NCI-H2081 treated with DMSO at 0.1 percent for 48 hours (cell line): ENCODE measurements at places on chromosomes 2 and 18.

DNA sequence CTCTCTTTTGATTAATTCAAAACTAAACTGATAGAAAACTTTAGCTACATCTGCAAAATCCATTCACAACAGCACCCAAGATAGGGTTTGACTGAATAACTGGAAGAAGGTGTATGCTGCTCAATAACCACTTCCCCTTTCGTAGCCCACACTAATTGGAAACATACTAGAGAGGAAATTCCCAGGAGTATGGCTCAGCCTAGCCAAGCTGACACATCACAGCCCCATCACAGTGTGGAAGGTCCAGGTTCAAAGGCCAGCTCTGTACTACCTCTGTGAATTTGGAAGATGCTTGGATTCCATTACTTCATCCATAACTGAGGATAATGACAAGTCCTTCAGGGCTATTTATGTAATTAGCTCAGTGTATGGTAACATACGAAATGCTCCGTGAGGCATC lies 185.4 kb downstream of the FBXO15 start:
- DNase-seq = no peak

- DNase-seq = no peak
These were observed 321.5 kb upstream of the FSIP2 start for GRCh38 chr2:185417111-185417510.

DNA sequence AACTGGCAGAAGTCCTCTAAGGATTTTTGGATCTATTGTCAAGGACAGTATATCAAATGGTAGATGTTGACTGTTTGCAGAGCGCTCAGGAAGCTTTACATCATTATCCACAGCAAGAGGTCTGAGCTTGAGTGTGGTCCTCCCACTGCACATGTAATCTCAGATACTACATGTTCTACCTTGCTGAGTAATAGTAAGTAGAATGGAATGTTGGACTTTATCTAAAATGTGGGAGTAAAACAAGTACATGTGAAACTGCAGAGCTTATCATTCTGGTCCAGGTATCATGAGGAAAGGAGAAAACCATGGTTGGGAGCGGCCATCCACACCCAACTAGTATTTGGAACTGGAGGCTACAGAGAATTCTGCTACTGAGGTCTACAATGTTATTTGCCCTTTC lies 19.3 kb upstream of the CD28 start:
- no peak for DNase-seq

GRCh38 chr2:36343606-36344005 lies 12.0 kb upstream of the CRIM1 start:
- no peak for DNase-seq

GRCh38 chr2:168114619-168115018 lies 132.8 kb downstream of the STK39 start:
- no peak for DNase-seq

DNA sequence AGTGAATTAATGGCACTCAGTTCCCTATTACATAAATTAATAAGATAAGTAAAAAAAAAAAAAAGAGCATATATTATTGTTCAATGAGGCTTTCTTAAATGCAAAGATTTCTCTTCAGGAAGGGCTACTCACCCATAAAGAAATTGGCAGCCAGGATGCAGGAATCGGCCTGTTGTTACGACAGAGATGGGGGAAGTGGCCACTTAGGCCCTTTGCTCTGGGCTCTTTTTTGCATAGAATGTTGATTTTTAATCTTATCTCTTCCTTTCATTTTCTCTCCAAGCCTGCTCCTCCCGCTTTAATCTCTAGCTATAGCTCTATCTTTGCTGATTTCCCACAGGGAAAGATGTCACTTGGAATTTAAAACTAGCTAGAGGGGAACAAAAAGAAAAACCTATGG lies 391.8 kb upstream of the CRIM1 start:
- DNase-seq = no peak

DNA sequence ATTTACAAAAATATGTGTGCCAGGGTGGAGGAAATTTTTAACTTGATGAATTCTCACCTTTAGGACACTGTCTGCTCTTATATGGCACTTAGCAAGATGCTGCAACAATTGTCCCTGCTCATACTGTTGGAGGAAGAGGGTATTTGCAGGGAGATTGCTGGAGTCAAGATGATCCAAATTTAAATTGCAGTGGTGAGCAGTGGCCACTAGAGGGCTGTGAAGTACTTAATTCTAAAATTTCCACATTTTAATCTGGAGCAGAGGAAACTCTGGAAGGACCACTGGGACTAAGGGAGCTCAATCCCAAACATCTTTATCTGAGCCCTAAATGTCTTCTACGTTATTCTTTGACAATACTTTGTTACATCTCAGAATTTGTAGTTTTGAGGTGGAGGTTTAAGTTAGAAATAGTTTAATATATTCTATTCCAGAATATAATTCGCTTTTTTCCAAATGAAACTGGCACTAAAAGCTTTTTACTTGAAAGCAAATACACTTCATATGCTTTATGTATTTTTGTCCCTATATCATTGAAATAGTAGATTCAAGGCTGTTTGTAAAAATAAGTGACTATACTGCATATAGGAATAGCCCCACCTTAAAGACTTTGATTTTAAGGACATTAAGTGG lies 33.0 kb upstream of the PTH2R start:
- DNase-seq = no peak

DNA sequence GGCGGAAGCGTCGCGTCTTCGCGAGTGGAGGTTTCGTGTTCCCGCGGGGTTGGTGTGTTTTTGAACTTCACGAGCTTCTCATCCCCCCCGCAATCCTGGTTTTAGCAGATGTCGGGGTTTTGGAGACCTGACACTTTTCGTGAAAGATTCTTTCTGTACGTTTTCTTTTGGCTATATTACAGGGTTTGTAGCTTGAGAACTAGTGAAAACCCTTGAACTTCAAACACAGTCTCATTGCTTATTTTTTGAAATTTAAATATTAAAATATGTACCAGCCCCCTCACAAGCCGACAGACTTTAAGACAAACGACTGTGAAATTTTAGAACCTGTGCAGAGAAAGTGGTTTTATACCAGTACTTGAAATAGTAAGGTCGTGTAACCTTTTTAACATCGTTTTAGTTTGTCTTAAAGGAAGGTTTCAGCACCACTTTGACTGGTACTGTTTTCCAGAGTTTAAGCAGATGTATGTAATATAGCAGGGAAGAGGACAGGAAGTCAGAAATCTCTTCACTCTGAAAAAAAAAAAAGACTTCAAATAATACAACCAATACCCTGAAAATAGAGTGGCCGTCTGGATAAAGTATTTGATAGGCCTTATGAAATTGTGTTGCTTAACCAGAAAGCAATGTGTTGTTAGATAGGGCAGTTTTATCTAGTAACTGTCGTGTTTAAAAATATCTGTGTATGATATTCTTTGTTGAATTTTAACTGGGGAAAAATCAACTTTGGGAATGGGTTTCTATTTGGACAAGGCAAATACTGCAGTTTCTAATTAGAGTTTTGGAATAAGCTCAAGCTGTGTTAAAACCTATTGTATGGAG lies 1.4 kb downstream of the SPATS2L start:
- DNase-seq = no peak

DNA sequence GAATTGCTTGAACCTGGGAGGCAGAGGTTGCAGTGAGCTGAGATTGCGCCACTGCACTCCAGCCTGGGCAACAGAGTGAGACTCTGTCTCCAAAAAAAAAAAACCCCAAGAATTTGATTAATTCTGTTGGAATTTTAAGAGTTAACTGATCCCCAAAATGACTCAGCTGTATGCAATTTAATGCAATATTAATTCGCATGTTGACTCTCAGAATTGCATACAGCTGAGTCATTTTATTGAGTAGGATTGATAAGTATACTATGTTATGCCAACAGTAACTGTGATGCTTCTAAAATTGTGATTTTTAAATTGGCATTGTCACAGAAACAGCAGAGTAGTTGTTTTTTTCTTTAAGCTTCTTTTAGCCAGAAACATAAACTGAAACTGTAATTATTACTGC lies 19.6 kb downstream of the MSH2 start:
- DNase-seq = no peak

DNA sequence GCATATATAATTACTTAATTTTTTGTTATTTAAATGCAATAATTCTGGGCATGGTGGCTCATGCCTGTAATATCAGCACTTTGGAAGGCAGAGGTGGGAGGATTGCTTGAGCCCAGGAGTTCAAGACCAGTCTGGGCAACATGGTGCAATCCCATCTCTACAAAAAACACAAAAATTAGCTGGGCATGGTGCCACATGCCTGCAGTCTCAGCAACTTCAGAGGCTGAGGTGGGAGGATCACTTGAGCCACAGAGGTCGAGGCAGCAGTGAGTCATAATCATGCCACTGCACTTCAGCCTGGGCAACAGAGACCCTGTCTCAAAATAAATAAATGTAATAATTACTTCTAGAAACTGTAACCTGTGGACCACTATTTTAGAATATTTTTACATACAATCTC lies 21.5 kb upstream of the TMEM87B start:
- no peak for DNase-seq

DNA sequence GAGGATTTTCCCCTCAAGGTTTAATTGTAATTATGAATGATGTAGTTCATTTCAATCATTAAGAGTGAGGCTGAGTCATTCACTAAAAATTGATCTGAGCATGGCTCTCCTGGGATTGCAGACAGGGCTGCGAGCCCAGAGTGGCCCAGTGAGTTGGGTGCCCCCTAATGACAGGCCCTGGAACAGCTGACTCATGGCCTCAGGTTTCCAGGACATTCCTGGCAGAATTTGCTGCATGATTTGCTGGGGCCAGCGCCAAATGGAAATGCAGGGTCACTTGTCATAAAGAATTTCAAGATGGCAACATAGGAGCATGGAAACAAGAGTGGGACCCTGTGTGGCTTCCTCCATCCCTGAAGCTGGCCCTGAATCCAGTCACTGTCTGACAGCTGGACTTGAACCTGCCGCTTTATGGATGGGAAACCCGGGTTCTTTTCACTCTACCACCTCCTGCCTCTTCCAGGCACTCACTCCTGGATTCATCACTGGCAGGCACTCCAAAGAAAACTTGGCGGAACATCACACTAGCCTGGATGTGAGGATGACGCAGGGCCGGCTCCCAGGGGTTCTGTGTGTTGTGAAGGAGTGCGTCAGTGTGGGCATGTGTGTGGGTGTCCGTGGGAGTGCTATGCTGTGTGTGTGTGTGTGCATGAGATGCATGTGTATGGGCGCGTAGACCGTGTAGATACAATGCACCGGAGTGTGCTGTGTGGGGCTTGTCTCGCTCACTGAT lies 15.2 kb downstream of the OTOF start:
- no peak for DNase-seq

GRCh38 chr2:120393456-120393855 lies 47.5 kb downstream of the INHBB start:
- no peak for DNase-seq

DNA sequence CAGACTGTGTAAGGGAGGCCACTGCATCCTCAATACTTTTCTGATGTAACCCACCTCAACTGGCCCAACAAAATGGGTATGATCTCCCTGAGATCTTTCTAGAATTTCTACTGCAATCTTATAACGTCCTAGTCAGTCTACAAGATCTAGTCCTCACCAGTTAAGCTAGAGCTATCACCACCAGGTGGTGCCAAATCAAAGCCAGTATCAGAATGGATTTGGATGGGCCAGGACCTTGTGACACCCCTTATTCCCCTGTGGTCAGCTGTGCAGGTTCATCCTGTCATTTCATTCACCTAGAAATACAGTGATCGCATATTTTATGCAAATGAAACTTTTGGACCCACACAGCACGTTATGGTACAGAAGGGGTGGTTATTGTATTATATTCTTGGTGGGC lies 90.3 kb downstream of the OLA1 start:
- no peak for DNase-seq

GRCh38 chr2:212520340-212520739 lies 18.3 kb downstream of the ERBB4 start:
- peak; percentile 54 for DNase-seq

- DNase-seq = no peak
These were observed 94.8 kb downstream of the INHBB start for GRCh38 chr2:120440521-120441350.

DNA sequence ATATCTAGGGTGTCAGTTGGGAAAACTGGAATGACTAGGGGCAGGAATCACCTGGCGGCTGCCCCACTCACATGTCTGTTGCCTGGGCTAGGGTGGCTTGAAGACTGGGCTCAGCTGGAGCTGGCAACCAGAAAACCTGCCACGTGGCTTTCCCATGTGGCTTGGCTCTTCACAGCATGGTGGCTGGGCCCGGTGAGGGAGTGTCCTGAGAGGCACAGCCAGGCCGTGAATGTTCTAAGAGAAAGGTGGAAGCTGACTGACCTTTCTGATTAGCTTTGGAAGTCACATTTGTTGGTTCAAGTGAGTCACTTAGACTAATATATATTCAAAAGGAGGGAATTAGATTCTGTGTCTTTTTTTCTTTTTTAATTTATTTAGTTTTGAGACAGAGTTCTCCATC lies 22.7 kb downstream of the SP5 start:
- no peak for DNase-seq

- no peak for DNase-seq
These were observed 35.7 kb upstream of the LTBP1 start for GRCh38 chr2:32910883-32911598.

DNA sequence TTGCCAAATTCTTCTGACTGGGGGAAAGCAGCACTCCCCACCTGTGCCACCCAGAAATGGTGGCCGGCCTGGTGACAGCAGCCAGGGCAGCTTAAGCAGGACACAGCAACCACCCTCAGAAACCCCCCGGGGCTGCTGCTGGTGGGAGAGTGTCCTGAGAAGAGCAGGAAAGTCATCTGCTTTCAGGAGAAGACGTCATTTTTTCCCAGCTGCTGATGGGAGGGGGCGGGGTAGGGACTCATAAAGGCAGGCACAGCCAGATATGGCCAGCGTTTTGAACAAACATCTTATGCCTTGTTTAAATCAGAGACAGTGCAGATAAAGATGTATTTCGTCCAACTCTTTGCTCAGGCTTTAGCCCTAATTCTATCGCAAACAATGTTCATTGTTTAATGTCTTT lies 139.5 kb downstream of the LRRC30 start:
- no peak for DNase-seq

GRCh38 chr2:9153643-9153980 lies 53.0 kb upstream of the ASAP2 start:
- no peak for DNase-seq

GRCh38 chr2:45006041-45006941 lies 3.0 kb downstream of the SIX2 start:
- no peak for DNase-seq

DNA sequence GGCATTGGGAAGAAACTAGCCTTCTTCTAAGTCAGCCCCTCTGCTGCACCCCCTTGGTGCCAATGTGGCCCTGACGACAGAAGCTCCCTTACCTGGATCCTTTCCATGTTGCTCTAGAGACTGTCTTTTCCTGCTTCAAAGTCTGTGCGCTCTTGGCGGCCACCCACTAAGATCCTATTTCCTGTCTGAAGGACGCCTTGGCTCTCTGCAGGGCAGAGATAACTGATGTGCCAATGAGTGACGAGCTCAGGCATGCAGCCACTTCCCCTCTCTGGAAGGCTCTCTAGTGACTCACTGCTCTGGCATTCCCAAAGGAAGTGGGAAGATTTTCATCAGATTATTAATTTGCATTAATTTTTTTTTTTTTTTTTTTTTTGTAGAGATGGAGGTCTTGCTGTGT lies 273.5 kb downstream of the CDH20 start:
- DNase-seq = no peak

- DNase-seq = no peak
These were observed 174.4 kb downstream of the SEPTIN10 start for GRCh38 chr2:109439390-109439786.

GRCh38 chr2:113962692-113963480 lies 73.0 kb downstream of the ACTR3 start:
- no peak for DNase-seq

- peak; percentile 42 for DNase-seq
These were observed 48.1 kb downstream of the MERTK start for GRCh38 chr2:111946294-111947114.
